CD4-positive, alpha-beta T cell treated with Interleukin-4 for 4 hours (primary cell): ENCODE measurements at places on chromosomes 11 and 22.

DNA sequence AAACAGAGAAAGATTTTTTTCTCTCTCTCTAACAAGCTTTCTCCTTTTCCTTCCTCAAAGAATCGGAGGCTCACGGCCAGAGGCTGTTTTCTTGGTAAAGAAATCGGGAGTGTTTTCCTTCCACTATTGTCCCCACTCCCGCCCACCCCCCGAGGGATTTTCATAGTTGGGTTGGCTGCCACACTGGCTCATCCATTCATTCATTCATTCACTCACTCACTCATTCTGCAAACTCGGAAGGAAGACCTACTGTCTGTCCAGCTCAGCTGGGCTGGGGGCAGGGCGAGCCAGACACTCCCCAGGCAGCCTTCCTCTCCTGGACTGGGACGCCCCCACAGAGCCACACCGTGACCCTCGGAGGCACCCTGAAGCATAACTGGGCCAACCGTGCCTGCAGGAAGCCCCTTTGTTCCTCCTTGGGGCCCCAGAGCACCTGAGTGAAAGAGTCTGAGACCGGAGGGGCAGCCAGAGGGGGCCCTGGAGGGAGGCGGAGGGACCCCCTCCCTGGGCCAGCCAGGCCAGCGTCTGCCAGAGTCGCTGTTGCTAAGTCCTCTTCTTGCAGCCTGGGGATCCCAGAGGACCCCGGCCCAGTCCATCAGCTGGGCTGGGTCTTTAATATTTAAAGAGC is 17.0 kb downstream of the CDKN1C start:
- DNase-seq = no peak

DNA sequence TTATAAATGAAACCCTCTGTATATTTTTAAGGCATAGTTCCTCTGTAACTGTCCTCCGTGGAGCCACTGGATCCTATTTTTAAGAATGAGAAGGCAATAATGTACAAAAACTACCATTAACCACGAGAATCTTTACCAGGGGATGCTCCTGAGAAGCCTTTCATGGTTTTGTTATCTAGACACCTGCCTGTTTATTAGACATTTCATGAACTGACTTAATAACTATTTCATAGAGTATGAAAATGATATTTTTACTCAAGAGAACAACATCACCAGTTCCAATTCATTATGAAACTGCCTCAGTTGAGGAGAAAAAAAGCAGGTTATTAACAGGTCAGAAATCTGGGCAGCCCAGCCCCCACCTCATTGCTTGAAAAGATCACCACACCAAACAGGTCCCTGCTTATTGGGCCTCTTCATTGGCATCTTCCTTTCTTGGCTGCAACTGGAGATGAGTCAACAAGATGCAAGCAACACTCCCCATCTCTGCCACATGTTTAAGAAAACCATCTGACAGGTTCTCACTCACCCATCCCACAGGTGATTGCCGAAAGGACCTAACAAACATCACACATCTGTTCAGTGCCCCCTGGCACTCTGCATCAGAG is 27.8 kb downstream of the ETS1 start:
- no peak for DNase-seq

GRCh38 chr11:1773994-1774550 is 10.3 kb upstream of the CTSD start:
- no peak for DNase-seq

DNA sequence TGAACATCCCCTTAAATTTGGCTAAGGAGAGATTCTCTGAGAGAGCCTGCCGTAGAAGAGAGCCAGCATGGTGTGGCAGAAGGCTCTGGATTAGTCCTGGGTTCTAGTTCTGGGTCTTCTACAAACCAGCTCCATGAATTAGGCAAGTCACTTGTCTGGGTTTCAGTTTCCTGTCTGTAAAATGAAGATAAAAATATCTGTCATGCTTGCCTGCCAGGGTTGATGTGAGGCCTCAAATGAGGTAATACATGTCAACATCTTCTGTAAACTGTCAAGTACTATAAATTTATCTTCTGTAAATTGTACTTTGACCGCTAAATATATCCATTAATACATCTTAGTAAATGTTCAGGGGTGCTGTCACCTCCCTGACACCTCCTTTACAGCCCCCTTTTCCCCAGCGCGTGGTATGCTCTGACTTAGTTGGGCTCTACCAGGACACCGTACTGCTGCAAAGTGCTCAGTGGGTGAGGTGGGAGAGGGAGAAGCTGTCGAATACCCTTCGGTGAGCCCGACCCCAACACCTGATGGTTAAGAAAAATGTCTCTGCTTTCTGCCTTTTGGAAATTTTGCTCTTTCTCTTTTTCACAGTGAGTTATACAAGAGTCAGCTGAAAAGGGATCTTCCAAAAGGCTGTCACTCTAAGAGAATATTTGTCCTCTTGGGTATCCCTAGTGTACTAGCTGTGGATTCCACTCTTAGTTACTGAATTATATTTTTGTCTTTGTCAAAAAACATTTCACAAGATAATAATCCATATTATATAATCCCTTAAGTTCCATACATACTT is 15.0 kb downstream of the RBX1 start:
- no peak for DNase-seq

- DNase-seq = no peak
Measured at GRCh38 chr11:72672597-72673238, 1.5 kb downstream of the PDE2A start.

DNA sequence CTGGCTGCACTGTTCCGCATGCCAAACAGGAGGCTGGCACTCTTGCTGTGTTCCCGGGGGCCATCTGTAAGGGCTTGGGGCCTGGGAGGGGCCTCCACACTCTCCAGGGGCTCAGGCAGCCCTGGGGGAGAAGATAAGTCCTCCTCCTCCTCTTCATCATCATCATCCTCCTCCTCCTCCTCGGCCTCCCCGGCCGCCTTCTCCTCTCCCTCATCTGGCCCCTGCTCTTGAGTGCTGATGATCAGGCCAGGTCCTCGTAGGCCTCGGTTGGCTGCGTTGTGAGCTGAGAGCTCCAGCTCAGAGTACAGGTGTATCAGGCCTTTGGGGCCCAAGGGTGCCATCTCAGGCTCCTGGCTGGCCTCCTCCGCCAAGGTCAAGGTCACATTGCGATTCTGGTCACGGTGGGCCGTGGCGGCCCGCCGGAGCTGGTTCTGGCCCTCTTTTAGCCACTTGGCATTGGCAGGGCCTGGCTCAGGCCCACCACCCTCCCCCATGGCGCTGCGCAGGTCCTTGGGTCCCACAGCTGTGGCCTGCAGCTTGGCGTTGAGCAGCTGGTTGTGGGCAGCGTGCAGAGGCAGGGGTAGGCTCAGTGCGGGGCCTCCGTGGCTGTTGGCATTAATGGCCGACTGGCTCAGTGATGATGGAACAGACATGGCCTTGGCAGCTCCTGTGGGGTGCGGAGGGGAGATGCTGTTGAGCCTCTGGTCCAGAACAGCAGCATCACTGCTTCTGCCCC is 8.0 kb downstream of the APBB1 start:
- DNase-seq = no peak

- DNase-seq = no peak
Measured at GRCh38 chr11:15829312-15829711, 527.0 kb downstream of the SOX6 start.

DNA sequence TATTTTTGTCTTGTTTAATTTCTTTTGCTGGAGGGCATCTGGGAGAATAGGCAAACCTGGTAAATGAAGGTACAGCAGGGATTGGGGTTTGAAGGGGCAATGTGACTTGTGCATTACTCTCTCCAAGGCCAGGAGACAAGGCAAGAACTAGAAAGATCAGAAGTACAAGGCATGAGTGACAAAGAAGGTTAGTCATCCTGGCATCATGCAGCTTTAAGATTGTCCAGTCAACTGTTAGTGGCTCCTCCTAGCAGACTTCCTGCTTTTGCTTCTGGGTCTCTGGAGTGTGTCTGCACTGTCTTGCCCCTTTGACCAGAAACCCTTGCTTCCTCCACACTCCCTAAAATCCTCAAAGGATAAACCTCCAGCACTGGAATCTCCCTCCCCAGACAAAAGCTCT is 27.2 kb upstream of the GLYATL1 start:
- no peak for DNase-seq

DNA sequence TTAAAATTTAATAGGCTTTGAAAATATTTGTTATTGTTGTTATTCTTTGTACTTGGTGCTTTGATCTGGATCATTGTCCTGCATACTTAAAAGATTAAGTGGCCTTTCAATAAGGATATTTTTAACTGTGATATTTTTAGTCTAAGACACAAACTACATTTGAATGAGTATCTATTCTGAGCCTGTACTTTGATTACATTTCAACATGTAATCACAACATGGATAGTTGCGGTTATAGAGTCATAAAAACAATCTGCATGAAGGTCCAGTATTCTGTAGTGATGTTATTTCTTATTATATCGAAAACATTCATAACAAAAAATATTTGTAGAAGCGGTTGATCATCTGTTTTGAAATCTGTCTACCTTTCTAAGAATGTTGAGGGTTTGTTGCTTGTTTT is 58.6 kb downstream of the HIPK3 start:
- DNase-seq = no peak

- no peak for DNase-seq
Measured at GRCh38 chr22:49853981-49854831, 562 bp downstream of the ZBED4 start.

- DNase-seq = no peak
Measured at GRCh38 chr11:3095712-3096361, 38.6 kb upstream of the CARS1 start.

GRCh38 chr11:103183981-103184611 is 74.9 kb downstream of the DYNC2H1 start:
- DNase-seq = no peak

DNA sequence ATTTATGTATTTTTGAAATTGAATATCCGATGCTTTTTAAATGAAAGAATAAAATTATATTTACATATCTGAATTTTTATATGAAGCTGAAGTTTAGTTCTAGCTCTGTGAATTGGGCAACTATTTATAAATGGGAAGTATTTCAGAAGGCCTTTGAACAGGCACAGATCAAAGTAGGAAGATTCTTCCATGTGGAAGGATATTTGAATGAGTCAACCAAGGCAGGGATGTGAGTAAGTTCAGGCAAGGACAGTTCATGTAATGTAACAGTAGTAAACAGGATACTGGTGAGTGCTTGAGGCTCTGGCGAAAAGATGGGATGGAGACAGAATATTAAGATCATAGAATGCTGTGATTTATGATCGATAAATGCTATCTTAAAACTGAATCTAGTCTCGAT is 417.8 kb upstream of the CCDC179 start:
- DNase-seq = no peak

- no peak for DNase-seq
Measured at GRCh38 chr22:24961217-24961844, 8.8 kb downstream of the KIAA1671 start.

- DNase-seq = no peak
Measured at GRCh38 chr22:33991620-33992019, 71.3 kb upstream of the LARGE1 start.

- DNase-seq = no peak
Measured at GRCh38 chr22:25754527-25755202, 12.7 kb downstream of the MYO18B start.

DNA sequence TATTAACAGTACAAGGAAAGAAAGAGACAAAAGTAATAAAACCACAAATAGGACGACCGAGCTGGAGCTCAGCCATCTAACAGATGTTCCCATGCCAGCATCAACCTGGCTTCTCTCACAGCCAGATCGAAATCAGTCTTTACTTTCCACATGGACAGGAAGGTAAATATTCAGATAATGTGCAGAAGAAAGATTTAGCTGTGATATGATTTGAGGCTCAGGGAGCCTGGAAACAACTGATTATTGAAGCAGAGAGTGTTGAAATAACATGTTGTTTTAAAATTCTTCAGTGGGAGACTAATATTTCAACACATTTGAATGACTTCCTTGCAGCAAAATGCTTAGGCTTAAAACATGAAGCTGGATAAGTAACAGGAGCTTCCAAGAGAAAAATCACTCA is 546.8 kb downstream of the ETS1 start:
- DNase-seq = no peak

GRCh38 chr11:30197869-30198268 is 32.9 kb upstream of the FSHB start:
- DNase-seq = no peak

GRCh38 chr22:35749808-35750207 is 32.1 kb downstream of the APOL5 start:
- DNase-seq = no peak

DNA sequence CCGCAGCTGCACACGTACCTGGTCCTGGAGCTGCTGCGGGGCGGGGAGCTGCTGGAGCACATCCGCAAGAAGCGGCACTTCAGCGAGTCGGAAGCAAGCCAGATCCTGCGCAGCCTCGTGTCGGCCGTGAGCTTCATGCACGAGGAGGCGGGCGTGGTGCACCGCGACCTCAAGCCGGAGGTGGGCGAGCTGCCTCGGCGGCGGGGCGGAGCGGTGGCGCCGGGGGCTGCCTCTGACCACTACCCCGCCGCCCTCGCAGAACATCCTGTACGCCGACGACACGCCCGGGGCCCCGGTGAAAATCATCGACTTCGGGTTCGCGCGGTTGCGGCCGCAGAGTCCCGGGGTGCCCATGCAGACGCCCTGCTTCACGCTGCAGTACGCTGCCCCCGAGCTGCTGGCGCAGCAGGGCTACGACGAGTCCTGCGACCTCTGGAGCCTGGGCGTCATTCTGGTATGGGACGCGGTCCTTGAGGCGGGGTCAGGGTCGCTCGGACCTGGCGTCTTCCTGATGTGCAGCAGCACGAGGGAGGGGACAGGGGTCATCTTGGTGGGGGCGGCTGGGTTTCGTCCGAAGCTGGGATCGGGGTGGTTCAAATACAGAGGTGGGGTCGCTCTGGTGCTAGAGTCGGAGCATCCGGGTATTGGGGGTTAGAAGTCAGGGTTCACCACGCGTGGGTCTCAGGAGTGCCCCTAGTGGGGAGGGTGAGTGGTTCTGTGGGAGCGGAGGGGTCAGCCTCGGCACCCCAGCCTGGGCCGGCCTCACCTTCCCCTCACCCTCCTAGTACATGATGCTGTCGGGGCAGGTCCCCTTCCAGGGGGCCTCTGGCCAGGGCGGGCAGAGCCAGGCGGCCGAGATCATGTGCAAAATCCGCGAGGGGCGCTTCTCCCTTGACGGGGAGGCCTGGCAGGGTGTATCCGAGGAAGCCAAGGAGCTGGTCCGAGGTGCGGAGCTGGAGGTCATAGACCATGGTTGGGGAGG is 10.8 kb downstream of the RPS6KA4 start:
- DNase-seq = no peak

DNA sequence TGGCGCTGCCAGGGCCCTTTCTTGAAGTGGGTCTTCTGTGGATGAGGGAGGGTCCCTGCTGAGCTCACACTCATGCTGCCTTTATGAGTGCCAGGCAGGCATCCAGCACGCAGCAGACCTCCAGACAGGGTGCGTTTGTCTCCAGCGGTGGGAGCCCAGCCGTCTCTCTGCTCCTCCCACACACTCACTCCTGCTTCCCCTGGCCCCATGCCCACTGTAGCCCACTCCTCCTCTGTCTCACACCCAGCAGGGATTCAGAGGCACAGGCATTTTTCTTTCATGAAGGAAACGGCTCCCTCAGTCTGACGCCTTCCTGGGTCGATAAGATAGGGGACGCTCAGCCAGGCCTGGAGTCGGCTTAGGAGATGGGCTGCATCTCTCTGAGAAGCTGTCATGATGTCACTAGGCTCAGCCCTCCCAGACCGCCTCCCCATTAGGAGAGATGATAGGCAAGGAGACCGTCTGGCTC is 183.9 kb upstream of the NCAM1 start:
- DNase-seq = no peak

GRCh38 chr11:90243534-90243933 is 20.7 kb upstream of the CHORDC1 start:
- DNase-seq = no peak
